T-helper 9 cell (primary cell): ENCODE measurements at places on chromosomes 5 and 9.

- no peak for DNase-seq
Measured at GRCh38 chr5:15757103-15757502, 257.1 kb downstream of the FBXL7 start.

DNA sequence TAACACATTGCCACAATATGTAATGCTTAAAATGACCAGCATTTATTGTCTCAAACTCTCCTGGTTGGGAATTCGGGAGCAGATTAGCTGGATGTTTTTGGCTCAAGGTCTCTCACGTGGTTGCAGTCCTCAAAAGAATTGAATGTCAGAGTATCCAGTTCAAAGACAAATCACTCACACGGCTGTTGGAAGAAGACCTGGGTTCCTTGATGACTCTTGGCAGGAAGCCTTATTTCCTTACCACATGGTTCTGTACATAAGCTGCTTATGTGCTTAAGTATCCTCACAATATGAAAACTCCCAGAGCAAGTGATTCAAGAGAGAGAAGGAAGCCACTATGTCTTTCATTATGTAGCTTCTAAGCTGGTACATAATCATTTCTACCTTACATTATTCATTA lies 230.3 kb upstream of the PTPRD start:
- DNase-seq, result no peak

DNA sequence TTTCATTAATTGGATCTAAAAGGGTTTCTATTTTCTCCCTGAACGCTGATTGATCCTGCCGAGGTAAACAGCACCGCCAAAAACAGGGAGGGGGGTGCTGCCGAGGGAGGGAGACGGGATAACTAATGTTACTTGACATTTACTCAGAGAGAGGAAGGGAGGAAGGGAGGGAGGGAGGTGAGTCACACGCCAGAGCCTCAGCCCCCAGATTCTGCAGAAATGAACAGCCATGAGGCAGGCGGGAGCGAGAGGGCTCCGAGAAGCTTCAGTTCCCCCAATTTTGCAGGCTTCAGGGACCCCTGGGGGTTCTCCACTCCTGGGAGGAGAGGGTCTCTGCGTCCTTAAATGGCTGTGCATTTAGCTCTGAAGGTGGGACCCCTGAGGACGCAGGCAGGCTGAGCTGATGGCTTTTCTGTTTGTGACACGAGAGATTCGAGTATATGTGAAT lies 59.1 kb upstream of the IER5L start:
- DNase-seq, result peak; percentile 20

DNA sequence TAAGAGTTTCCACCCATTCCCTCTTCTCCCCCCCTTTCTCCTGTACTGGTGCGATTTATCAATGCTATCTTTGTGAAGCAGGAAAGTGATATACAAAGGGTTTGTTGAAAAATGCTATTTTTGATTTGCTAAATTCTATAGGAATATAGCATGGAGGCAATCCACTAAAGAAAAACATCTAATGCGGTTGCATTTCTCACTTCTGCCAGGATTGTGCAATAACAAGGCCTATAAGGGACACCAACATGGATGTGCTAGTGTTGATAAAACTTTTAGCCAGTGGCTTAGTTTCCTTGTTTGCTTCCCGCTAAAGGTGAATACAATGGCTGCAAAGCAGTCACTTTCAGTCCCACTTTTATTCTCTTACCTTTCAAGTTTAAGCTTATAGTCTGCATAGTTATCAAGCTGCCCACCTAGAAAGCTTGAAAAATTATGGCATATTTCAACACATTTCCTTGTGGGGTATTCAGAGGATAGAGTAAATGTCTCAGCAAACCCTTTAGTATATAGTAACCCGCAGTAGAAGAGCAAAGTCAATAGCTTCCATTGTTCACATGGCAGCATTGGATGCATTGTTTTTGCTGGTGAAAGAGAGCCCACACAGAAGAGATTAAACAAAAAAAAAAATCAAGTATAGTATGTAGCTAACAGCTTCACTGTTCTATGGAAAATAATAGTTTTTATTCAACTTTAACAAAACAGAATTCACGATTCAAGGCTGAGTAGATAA lies 674.6 kb upstream of the SEMA6A start:
- no peak for DNase-seq

GRCh38 chr5:11182441-11183080 lies 421.5 kb upstream of the DAP start:
- no peak for DNase-seq

GRCh38 chr5:148011398-148012137 lies 52.2 kb upstream of the SPINK5 start:
- no peak for DNase-seq

DNA sequence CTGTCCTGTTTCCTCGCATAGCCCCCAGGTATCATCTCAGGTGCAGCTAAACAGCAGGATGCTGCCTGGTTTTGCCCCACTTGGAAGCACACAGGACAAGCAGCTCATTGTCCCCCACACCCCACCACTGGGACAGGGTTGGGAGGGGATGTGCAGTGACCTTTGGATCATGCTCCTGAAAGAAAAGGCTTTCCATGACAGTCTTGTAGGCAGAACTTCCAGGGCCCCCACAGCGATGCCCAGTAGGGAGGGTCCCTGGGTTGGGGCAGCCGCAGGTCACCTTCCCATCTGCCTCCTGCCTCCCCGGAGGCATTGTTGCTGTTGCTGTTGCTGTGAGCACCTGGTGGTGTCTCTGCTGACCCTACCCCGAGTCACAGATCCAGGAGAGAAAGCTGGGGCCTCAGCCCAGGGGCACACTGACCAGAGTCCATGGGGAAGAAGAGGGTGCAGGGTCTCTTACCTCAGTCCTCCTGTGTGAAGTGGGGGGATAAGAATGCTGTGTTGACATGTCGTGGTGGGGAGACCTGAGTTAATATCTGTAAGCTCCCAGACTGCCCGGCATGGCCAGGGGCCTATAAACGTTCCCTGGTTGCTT lies 8.5 kb downstream of the CEP72 start:
- no peak for DNase-seq

DNA sequence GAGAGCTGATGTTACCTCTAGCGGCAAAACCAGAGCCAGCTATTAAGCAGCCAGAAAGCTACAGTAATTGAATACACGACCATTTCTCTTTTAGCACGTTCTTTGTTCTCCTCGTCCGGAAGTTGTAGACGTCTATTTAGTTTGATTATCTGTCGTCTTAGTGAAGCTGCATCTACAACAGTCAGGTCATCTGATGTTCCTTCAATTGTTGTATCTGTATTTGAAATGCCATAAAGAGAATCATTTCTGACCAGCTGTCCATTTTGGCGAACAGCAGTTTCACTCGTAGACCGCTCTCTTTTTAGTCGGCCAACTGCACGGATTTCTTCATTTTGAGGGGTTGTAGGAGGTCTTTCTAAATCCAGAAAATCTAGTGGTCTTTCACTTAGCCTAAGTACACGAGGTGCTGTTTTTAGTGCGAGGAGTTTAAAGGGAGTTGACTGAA lies 12.6 kb downstream of the PDE6A start:
- DNase-seq, result no peak

GRCh38 chr5:78813286-78813685 lies 164.7 kb upstream of the LHFPL2 start:
- no peak for DNase-seq

GRCh38 chr5:159341906-159342310 lies 11.6 kb upstream of the IL12B start:
- peak; percentile 57 for DNase-seq

- DNase-seq, result no peak
Measured at GRCh38 chr5:171122372-171122771, 186.7 kb upstream of the TLX3 start.
